ENCODE measurements at places on chromosomes 3 and 15.

GRCh38 chr3:18119866-18120265 lies 305.3 kb downstream of the SATB1 start:
- DNase-seq, result no peak

DNA sequence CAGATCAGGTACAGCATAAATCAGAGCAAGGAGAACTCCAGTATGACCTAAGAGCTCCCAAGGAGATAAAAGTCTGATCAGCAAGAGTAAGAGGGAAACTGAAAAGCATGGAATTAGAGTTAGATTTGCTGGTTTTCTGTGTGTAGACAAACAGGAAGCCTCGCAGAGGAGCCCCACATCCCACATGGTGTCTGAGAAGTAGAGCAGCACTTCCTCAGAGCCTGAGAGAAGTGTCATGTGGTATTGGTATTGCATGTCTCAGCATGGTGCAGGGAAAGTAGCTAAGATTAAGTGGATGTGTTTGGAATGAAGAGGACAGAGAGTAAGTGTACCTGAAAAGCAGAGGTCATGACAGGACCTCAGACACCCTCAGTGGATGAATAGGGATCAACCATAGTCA lies 175.4 kb upstream of the GBE1 start:
- no peak for DNase-seq

DNA sequence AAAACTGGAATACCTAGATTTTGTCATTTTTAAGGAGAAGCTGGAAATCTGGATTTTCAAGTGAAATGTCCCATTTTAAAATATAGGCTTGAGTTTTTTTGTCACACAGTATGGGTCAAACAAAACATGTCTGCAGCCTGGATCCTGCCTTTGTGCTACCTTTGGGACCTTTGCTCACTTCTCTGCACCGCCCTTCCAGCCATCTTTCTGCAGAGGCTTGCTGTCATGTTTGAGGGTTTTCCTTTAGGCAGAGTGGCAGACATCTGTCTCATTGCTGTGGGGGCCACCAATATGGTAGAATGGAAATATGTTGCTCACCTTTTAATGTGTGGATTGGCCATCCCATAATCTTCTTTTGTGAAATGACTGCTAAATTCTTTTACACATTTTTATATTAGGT lies 136.3 kb downstream of the EEFSEC start:
- DNase-seq, result no peak

DNA sequence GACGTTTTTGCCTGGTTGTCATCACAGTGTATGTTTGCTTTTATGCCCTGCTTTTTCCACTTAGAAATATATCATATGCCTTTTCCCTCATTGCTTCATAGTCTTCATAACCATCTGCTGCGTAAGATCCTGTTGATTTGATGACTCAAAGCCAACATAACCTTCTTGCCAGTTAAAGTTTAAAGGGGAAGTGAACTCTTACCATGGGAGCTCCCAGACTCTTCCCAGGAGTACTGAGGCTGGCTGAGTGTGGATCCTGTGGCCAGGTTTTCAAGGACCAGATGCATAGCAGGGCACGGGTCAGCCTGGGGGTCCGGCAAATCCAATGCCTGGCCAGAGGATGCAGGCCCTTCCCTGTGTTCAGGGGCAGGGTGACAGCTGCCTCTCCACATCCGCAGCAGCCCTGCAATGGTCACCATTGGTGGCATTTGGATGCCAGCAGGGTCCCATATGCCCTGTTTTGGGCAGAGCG lies 42.0 kb upstream of the SACM1L start:
- no peak for DNase-seq

GRCh38 chr15:62940755-62941361 lies 101.7 kb upstream of the TPM1 start:
- DNase-seq, result no peak

- no peak for DNase-seq
Measured at GRCh38 chr3:71582036-71582611, 1.4 kb downstream of the FOXP1 start.

DNA sequence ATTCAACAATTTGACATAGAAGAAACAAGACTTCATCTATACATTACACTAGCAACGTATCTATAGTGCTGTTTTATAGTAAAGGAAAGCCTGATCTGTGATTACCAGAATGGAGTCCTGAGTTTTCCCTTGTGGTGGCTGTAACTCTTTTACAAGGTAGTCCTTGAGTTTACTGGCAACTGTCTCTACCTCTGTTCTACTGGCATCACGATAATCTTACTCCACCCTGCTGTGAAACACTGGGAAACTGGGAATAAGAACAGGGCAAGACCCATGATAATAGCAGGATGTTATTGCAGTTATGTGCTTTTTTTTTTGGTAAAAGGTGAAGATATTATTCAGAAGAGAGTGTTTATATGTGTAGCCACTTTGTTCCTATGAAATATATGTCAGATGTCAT lies 12.4 kb upstream of the HHLA2 start:
- no peak for DNase-seq

- no peak for DNase-seq
Measured at GRCh38 chr3:100864471-100865250, 128.6 kb downstream of the ABI3BP start.

GRCh38 chr15:62636823-62637573 lies 405.5 kb upstream of the TPM1 start:
- no peak for DNase-seq

DNA sequence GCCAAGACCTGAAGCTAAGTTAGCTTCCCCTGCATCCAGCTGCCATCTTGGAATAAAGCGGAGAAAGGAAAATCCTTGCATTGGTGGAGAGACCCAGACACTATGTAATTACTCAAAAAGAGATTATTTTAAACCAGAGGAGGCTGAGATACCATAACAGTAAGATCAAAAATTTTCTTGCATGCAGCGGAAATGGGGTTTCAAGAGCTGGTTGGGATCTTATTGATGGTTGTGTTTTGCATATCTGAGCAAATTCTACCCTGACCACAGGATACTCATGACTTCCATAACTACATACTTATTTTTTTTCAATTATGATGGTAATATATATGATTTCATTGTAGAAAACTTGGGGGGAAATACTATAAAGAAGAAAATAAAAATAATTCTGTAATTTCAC lies 17.5 kb downstream of the TMEM158 start:
- no peak for DNase-seq

DNA sequence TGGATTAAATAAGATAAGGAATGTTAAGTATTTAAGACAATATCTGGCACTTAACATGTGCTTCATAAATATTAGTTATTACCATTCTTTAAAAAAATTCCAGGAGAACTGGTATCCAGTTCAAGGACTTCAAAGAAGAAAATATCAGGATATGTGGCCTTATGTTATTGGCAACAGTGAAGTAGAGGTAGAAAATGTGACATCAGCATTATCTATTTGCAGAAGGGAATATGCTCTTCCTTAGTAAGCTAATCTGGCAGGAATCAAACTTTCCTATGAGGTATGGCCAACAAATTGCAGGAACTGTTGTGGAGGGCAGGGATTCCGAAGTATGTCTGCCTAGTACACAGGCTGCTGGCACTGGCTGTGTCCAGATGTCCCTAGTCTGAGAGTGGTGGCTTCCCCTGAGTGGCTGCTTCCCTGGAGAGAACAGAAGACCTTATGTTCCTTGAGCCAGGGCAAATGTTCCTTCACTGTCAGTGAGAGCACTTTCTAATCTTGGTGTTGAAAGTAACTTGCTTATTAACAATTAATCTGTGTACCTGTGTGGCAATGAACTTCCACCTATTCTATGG lies 351.7 kb upstream of the THRB start:
- DNase-seq, result no peak

DNA sequence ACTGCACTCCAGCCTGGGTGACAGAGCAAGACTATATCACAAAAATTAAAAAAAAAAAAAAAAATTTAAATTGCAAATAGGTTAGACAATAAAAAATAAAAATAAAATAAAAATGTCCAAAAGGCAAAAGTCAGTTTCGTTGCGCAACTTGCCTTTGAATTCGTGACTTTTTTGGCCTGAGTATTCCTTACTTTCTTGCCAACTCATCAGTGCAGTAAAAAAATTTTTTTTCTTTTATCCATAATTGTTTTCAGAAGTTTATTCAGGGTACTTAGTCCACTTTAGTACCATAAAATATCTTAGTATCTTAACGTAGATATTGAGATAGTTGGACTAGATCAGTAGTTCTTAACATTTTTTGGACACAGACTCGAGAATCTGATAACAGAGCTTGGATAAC lies 22.4 kb upstream of the CILP start:
- DNase-seq, result no peak

GRCh38 chr3:69092030-69092516 lies 7.3 kb downstream of the ARL6IP5 start:
- no peak for DNase-seq

- no peak for DNase-seq
Measured at GRCh38 chr3:155555479-155556060, 189.3 kb downstream of the PLCH1 start.

- no peak for DNase-seq
Measured at GRCh38 chr3:88195951-88196434, 46.2 kb downstream of the C3orf38 start.

DNA sequence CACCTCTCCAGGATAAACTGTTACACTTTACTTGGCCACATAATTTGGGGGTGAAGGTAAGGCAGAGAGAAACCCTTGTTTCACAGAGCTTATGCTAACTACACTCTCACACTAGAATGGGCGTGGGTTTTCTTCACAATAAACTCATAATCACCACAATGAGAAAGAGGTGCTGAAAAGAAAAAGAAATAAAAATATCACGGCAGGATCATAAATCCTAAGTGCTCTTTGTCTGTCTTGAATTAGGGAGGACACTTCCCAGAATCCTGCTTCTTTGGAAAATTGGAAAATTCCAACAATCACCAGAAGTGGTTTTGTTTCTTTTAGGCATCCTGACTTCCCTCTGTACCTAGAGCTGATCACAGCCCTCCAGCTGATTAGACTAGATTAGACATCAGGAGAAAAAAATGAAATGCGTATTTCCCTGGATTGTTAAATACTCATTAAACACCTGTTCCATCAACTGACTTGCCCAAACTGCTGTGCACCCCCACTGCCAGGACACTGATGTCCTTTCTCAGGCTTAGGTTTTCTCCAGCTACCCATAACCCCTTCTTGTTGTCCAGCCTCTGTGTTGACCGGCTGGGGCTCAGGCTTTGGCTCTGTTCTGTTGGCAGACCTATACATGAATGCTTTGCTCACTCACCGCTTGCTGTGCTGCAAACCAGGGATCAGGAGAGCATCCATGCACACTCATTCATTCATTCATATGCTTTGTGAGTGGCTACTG lies 41.6 kb upstream of the ACKR4 start:
- DNase-seq, result no peak

GRCh38 chr3:104273046-104273649 lies 1093.6 kb upstream of the ALCAM start:
- DNase-seq, result no peak

DNA sequence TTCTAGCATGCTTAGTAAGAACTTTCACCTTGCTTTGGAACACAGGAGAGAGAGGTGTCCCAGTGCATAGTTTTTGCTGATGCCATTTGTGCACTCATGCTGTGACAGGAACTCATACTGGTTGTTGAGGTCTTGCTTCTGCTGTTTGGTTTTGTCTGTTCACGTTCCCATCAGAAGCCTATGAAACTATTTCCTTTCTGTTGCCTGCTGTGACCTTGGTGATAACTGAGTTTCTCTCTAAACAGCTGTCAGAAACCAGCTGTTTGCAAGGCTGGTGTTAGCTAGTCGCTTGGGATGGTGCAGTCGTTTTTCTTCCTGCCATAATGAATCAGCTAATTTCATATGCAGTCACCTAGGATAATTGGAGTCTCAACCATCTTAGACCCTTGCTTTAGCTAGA lies 724.1 kb downstream of the GRM7 start:
- no peak for DNase-seq

DNA sequence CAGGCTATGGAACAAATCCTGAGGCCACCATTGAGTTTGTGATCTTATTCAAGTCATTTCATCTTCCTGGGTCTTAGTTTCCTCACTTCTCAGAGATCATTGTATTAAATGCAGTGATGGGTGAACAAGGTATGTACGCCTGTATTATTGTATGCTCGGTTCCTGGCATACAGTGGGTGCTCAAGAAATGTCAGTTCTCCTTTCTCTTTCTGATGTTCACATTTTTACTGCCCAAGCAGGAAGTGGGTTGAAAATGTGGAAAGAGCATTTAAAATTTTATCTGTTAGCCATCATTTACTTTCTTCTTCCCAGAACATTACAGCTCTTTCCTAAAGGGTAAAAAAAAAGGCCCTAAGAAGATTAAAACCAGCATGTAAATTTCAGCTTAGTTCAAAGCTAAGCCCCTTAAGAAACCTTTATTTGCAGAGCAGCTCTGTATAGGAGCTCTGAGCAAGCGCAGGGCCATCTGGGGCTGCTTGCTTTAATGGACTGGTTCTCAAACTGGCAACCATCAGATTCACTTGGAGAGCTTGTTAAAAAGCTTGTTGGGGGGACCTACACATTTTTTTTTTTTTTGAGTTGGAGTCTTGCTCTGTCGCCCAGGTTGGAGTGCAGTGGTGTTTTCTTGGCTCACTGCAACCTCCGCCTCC lies 179.4 kb downstream of the CHST2 start:
- DNase-seq, result no peak

DNA sequence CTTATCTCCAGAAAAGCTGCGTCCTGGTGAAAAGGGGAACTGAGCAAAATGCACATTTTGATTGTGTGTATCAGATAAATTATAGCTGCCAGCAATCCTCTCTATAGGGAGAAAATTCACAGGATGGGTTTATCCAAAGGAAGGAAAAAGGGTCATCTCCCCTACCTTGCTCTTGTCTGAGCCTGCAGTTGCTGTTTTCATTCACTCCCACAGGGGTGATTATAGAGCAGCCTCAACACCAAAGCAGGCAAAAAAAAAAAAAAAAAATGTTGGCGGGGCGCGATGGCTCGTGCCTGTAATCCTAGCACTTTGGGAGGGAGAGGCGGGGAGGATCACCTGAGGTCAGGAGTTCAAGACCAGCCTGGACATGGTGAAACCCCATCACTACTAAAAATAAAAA lies 333.7 kb downstream of the ROBO2 start:
- no peak for DNase-seq

DNA sequence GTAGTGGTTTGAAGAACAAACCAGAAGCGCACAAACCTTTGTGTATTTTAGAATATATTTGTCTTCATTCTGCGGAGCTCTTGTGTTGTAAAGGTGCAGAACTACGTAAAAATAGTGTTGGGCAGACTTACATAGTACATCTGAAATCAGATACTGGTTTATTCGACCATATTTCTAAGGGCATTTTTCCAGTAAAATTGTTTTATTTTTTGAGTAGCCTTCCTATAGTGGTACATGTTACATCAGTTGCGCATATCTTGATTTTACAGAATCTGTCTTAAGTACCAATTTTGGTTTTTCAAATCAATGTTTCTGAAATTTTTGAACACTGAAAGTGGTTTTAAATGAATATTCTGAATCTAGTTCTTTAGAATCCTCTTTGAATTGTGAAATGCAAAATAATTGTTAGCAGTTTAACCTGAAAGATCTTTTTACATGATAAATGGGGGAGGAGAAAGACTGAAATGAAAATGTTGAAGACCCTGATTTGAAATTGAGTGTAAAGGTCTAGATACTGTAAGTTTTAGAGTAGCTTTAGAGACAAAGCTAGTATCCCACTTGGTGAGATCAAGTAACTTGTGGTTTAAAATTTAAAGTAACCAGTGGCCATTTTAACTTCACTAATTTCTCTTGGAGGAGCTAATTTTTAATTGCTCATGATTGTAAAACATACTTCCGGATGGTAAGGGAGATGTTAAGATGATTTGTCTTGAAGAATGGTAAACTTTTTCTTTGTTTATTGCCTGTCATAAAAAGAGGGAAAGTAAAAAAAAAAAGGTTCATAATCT lies 15.5 kb upstream of the CHD2 start:
- DNase-seq, result no peak

Data from esophagus squamous epithelium (tissue), 5 donors.